ENCODE measurements at places on chromosomes 3 and 15. TPM values are rescaled to one million over a fixed set of nuclear protein-coding genes. Genes with fewer than 3 reads are reported as not detected.

The PYGO1 gene
- polyA plus RNA-seq, result 6.7 TPM

The CHST13 gene
- polyA plus RNA-seq, result not detected

The PRSS50 gene
- not detected for polyA plus RNA-seq

The CYP1A2 gene
- polyA plus RNA-seq, result not detected

The MOBP gene
- polyA plus RNA-seq, result not detected

The SLC51A gene
- polyA plus RNA-seq, result not detected

The FBXL2 gene
- polyA plus RNA-seq, result 19.1 TPM

The GXYLT2 gene
- polyA plus RNA-seq, result 6.3 TPM

The ACOX2 gene
- 32.3 TPM for polyA plus RNA-seq

The HIGD2B gene
- polyA plus RNA-seq, result not detected

The NLGN1 gene
- 15.5 TPM for polyA plus RNA-seq

- DNase-seq, result no peak
Observed at GRCh38 chr15:71149646-71150557, 34.6 kb downstream of the THSD4 start.

GRCh38 chr3:14758297-14758696 is 60.5 kb upstream of the FGD5 start:
- no peak for DNase-seq

DNA sequence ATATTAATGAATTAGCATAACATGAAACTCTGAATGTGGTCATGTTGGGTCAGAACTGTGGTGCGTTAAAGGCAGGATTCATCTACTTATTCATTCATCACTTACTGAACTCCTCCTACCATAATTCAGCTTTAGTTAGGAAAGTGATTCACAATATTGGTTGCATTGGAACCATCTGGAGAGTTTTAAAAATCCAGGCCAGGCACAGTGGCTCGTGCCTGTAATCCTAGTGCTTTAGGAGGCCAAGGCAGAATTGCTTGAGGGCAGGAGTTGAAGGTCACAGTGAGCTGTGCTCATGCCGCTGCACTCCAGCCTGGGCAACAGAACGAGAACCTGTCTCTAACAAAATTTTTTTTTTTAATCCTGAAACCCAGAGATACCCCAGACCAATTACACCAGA is 44.2 kb upstream of the ATG7 start:
- no peak for DNase-seq

GRCh38 chr3:184039414-184039813 is 7.9 kb downstream of the HTR3D start:
- no peak for DNase-seq

GRCh38 chr3:196502775-196503195 is 783 bp downstream of the RNF168 start:
- peak; percentile 43 for DNase-seq

DNA sequence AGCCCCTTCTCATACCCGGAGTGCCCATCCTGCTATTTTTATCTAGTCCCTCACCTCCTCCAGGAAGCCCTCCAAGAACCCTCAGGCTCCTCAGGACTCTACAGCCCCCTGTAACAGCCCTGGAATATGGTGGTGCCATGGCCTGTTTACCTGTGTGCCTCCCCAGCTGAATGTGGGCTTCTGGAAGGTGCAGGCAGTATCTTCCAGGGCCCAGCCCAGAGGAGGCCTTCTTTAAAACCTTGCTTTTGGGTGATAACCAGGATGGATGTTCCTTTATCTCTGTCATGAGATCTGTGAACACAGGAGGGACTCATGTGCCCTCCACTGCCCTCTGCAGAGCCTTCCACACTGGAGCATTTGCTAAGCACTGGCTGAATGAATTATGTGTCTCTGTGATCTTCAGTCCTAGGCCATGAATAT is 36.7 kb upstream of the MRPS22 start:
- DNase-seq, result no peak

DNA sequence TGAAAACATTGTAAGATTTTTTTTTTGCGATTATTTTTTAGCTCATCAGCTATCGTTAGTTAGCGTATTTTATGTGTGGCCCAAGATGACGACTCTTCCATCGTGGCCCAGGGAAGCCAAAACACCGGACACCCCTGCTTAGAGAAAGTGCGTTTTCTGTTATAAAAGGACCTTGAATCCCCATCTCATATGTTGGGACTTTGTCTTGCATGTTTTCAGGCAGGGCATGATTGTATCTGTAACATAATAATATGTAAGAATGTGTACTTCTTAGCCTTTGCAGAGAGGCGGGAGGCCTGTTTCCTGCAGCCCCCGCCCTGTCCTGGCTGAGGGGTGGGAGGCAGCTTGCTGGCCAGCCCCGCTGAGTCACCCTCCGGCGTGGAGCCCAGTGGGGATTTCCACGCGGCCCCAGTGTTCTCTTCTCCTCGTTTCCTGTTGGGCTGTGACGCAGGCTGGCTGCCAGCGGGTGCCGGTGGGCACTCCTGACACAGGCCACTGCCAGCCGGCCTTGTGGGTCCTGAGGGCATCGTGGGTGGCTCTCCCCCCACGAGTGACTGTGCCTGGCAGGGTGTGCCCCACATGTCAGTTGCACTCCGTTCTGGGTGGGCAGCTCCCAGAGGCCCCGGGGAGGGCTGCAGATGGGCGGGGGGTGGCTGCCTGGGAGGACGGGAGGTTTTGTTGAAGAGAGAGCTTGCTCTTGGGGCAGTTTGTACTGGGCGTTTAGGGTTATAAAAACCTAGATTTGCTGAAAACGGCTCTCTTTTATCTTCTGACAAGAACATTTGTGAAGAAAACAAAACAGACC is 55.6 kb downstream of the SMAD3 start:
- DNase-seq, result no peak

DNA sequence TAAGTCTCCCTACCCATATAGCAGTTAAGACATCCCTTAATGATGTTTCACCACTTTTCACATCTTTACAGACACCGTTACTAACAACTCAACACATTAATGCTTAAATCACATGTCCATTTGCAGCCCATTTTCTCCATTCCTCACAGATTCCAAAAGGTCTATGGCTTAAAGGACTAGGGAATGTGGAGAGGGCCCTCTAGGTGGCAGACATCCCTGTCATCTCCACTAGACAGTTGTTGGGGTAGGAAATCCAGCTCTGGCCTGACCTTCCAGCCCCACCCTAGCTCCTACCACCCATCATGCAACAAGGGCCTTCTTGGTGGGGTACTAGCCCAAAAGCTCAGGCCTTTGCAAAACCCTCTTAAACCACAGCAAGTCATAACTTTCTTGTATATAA is 25.2 kb downstream of the CPEB1 start:
- DNase-seq, result no peak

DNA sequence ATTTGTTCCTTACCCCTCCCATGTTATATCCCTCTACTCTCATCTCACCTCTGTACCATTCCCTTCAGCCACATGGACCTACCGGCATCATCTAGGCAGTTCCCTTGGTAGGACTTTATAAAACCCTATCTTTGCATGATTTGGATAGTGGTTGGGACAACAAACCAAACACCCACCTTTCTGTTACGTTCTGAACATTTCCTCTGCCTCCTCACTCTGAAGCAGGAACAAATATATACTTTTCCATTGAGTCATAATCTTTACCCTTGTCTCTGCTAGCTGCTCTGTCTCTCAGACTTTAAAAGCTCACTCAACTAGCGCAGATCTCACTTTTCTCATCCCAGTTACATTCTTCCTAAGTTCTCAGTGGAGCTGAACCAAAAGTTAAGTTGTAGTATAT is 17.8 kb downstream of the UBXN7 start:
- DNase-seq, result no peak

- no peak for DNase-seq
Observed at GRCh38 chr3:47799733-47800132, 3.2 kb upstream of the DHX30 start.

GRCh38 chr15:65917407-65917756 is 48.1 kb downstream of the RAB11A start:
- DNase-seq, result no peak

DNA sequence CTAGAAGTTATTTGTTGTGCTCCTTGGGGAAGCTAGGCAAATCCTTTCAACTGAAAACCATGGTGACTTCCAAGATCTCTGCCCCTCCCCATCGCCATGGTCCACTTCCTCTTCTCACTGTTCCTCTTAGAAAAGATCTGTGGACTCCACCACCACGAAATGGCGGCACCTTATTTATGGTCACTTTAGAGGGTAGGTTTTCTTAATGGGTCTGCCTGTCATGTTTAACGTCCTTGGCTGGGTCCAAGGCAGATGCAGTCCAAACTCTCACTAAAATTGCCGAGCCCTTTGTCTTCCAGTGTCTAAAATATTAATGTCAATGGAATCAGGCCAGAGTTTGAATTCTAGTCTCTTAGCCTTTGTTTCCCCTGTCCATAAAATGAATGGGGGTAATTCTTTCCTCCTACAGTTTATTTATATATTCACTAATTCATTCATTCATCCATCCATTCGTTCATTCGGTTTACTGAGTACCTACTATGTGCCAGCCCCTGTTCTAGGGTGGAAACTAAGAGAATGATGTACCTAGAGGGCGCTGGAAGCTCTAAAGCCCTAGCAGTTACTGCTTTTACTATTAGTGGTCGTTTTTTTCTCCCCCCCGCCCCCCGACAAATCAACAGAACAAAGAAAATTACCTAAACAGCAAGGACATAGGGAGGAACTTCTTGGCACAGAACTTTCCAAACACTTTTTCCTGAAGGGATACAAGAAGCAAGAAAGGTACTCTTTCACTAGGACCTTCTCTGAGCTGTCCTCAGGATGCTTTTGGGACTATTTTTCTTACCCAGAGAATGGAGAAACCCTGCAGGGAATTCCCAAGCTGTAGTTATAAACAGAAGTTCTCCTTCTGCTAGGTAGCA is 657 bp downstream of the PATL2 start:
- no peak for DNase-seq

GRCh38 chr3:128449111-128449638 is 17.5 kb downstream of the DNAJB8 start:
- DNase-seq, result no peak

- DNase-seq, result no peak
Observed at GRCh38 chr15:60448668-60449360, 30.1 kb downstream of the ICE2 start.

- no peak for DNase-seq
Observed at GRCh38 chr3:174846055-174846454, 13.1 kb upstream of the NAALADL2 start.

GRCh38 chr15:67164811-67165253 is 89.6 kb downstream of the AAGAB start:
- DNase-seq, result no peak

DNA sequence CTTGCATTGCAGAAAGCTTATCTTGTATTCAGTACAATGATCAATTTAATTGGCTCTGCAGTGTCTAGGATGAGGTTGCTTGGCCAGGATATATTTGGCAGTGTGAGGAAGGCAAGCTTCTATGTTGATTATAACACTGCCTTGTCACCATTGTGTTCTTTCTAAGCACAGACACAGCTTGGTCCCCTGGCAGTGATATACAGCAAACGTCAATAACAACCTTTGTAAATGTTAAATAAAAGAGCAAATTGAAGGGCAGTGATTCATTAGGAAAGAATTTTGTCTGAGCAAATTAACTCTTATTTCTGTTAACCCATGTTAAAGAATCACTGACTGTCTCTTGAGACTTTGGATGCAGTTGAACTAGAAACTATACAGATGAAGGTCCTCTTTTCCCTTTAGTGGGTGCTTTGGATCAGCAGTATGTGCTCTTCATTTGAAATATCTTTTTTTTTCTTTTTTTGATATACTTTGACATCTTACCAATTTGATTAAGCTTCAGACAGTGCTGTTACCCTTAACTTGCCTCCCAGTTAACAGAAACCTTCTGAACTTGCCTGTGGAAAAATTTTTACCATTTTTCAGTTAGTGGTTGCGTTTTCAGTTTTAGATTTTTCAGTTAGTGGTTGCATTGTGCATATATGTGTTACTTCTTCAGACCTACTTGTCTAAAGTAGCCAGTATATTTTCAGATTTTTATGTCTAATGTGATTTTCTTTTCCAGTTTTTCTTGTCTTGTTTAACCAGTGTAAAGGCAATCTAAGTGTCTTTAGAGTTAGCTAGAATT is 199.8 kb downstream of the TCF12 start:
- DNase-seq, result no peak

GRCh38 chr15:80494756-80495155 is 90.6 kb downstream of the ARNT2 start:
- no peak for DNase-seq

GRCh38 chr15:50077651-50078050 is 41.4 kb downstream of the ATP8B4 start:
- DNase-seq, result no peak

- no peak for DNase-seq
Observed at GRCh38 chr3:128484404-128485281, 8.4 kb downstream of the GATA2 start.

GRCh38 chr3:37384117-37384516 is 209.7 kb upstream of the LRRFIP2 start:
- no peak for DNase-seq

- no peak for DNase-seq
Observed at GRCh38 chr15:87355946-87356345, 900.6 kb downstream of the NTRK3 start.

GRCh38 chr3:185316740-185317412 is 46.1 kb upstream of the MAP3K13 start:
- DNase-seq, result no peak

- no peak for DNase-seq
Observed at GRCh38 chr3:46442576-46443530, 21.9 kb downstream of the LTF start.

DNA sequence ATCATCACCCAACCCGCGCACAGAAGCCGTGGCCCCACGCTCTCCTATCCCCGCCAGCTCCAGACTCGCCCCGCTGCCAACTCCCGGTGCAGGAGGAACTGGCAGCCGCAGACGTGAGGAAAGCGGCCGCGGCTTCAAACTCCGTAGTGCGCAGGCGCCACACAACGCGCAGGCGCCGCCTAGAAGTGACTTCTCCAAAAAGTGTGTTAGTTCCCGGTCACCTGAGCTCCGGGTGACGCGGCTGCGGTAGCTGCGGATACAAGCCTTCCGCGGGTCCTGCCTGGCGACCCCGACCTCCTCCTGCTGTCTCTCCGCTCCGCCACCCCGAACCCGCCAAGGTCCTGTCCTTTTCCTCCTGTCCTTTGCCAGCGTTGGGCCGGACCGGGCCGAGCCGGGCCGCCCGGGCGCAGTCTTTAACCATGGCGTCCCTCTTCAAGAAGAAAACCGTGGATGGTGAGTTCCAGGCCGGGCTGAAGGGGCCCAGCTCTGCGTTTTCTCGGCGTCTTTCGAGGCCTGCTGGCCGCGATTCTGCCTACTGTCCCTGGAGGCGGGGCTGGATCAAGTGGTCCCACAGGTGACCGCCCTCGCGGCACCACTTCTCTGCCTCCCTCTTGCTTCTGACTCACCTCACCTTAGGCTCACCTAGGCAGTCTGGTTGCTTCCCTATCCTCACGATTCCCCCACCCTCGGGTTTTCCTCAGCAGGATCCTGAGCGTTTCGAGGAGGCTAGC is at the start of gene CHMP2B:
Gene CHMP2B (plus strand): TSS at position 206 of the 731 bp plus-strand sequence. CDS start 214 bp downstream, at position 420.
- peak; percentile 70 for DNase-seq

GRCh38 chr15:81785181-81785580 is 260.6 kb downstream of the MEX3B start:
- DNase-seq, result no peak

GRCh38 chr3:124351430-124352148 is 359.7 kb upstream of the ROPN1 start:
- DNase-seq, result peak; percentile 62
